ENCODE measurements at places on chromosomes 7 and 10.

DNA sequence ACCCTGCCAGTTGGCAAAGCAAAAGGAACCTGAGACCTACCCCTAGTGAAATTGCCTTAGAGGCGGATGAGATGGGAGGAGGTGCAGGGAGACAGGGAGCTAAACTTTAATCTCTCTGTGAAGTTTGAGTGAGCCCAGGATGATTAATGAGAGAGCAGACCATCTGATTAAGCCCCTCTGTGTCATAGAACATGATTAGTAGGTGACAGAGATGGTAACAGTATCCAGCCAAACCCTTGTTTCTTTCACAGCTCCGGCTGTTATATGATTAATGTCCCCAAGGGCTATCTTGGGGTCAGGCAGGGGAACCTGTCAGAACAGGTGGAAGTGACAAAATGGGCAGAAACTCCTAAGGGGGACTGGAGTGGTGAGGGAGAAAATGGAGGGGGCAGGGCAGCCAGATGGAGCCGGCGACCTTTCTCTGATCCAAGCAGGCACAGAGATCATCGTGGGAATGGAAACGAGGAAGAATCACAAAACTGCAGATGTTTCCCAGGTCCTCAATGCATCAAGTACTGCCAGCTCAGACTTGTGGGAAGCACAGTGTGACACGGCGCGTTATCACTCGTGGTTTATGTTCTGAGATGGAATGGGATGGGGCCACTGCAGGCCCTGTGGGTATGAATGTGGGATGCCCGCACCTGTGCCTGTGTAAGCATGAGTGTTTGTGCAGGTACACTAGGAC lies 684.2 kb downstream of the LRMDA start:
- DNase-seq: no peak

GRCh38 chr7:73742753-73743641 lies 4.4 kb upstream of the ABHD11 start:
- DNase-seq: no peak

DNA sequence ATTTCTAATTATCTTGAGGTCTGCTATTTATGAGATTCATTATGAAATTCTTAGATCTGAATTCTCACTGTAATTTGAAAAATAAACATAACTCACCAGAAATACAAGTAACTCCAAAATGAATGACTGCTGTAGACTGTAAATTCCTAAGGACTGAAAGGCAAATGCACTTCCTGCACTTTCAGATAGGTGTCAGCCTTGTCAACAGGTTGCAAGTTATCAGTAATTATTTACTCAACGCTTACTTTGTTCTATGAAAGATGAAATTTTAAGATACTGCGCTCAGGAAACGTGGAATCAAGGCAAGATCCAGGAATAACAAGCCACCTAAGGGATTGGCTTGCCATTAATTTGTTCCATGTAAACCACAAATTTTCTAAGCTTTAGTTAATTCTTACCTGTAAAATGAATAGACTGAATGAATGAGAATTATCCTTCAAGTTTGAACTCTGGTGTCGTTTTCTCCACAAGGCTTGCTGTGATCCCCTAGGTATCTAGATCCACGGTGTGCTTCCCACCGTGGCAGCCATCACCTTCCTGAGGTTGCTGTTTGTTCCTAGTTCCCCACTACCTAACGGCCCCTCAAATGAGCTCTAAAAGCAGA lies 12.6 kb downstream of the DHX32 start:
- DNase-seq: no peak

- DNase-seq: no peak
Measured at GRCh38 chr10:97454330-97455036, 8.5 kb downstream of the ZDHHC16 start.

DNA sequence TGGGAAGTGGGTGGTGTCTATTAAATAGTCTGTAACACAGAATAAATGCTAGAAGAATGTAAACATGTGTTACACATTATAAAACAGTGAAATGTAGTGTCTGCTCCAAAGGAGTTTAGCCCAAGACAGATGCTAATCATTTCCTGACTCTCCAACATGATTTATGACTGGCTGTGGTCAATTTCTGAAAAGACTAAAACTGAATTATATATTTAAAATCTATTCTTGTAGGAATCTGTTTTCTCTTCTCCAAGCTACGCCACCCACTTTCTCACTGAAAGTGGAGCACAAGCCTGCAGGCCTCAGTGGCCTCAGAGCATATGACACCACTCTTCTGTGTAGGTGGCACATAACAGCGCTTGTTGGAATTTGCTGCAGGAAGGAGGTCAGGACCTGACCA lies 44.4 kb downstream of the CTTNBP2 start:
- no peak for DNase-seq

- DNase-seq: no peak
Measured at GRCh38 chr7:128106821-128107220, 75.6 kb upstream of the LRRC4 start.

GRCh38 chr7:2736411-2736914 lies 48.5 kb downstream of the AMZ1 start:
- no peak for DNase-seq

DNA sequence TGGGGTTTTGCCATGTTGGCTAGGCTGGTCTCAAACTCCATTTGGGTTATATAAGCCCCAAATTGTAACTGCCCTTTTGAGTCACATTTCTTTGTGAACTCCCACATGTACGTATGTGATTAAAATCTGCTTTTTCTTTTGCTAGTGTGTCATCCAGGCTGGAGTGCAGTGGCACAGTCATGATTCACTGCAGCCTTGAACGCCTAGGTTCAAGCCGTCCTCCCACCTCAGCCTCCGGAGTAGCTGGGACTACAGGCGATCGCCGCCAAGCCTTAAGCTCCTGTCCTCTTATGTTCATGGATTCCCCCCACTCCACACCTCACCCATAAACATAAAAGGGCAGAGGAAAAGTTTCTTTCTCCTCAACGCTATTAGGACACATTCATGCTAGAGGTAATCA lies 4.4 kb upstream of the SMC3 start:
- no peak for DNase-seq

DNA sequence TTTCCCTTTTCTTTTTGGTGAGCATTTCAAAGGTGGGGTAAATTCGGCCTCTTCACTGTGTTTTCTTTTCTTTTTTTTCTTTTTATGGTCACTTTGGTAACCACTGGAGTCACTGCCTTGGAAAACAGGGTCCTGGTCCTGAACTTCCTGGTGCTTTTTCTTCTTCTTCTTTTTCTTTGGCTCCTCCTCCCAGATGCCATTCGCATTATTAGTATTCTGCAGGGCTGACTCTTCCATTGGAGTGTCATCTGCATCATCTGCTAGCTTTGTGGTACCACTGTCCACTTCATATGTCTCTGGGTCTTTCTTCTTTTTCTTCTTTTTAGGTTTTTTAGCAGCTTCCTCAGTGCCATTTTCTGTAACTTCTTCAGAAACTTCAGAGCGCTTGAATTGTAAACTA lies 10.5 kb downstream of the POLR1F start:
- DNase-seq: no peak

DNA sequence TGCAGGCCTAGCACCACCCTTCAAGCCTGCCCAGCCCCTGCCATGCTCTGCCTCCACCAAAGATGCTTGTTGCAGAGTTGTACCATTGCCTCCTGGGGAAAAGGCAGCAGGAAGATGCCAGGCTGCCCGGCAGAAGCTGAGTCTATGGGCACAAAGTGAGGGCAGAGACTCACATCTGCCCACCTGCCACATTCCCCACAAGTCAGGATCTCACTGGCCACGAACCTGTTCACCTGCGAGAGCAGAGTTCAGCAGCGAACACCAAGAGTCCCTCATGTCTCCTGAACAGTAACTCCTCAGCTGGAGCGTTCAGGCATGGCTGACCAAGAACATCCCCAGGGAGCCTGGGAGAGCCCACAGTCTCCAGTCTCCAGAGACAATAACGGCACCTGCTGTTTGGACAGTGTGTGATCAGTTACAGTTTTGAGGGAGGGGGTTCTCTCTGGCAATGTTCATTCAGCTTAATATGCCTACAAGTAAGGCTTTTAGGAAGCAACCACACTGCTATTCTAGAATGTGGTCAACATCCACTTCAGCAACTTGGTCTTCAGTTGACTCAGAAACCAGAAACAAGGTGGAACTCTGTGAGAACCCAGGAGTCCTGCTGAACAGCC lies 78.5 kb downstream of the GRID1 start:
- no peak for DNase-seq

DNA sequence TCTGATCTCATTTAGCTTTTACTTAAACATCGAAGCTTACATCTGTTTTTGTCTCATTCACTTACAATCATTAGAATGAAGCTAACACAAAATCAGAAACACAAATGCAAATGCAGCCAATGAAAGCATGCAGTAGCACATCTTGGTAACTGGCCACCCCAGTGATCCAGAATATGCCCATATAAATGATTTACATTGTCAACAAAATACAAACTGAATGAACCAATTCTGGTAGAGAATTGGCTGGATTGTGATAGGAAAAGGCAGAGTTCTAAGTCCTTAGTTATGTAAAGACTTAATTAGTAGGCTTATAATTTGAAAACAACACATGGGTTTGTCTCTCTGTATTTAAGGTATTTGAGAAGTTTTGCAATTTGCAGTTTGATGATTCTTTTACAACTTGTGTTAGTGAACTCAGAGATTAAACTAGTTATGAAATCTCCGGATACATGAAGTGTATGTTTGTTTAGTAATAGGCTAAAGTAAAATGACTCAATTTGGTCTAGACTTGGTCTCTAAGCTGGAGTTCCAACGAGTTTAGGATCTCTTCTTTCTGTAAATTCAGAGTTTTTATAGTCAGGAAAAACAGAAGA lies 21.2 kb downstream of the TECTB start:
- DNase-seq: no peak

DNA sequence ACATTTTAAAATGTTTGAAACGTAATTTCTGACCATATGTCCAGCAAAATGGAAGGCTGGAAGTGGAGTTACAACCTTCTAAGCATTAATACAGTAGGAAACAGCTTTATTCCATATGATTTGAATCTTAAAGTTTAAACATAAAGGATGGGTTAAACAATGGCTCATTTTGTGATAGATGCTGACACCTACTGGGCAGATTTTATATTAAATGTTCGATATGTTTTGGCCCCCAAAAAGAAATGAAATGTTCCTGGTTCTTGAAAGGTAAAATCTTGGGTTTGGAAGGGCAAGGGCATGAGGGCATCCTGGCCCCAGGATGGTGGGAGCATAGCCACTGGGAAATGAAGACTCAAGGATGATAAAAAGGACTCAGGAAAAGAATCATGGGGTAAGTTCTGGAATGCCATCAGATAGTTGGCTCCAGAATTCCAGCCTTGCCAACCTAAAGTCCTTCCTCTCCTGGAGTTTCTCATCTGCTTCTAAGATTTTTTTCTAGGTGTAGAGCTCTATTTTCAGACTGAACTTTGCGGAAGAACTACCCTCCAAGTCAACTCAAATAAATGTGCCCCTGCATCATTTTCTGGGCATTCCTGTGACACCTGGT lies 34.6 kb upstream of the SLC35G1 start:
- DNase-seq: no peak

DNA sequence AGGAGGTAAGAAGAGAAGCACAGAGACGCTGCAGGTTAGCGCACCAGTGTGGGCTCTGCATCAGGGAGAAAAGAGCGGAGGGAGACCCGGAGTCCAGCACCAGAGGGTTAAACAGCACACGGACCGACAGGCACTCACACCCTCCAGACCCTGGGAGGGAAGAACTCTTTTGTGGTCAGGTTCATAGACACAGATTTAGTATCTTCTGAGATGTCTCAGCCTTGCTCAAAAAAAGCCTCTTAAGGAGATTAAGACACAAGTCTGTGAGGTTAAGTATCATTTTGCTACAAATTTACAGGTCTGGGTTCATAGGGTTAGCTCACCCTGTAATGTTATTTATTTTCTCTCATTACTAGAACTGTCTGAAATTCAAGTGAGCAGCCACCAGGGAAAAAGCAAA lies 16.8 kb upstream of the NDST2 start:
- no peak for DNase-seq

DNA sequence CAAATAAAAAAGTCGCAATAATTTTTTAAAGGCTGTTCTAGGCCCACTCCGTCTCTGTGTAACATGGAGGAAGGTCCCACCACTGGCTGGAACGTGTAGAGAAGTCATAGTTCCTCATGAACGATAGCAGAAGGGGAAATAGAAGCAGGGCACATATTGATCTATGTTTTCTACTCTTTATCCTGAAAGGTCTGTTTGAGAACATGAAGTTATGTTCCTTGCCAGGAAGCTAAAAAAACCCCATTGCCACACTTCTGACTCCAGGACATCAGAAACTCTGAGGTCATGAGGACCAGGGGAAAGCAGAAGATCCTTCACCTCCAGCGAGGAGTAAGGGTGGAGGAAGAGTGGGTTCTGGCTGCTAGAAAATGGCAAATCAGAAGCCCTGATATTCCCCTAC lies 10.8 kb downstream of the ANKRD22 start:
- no peak for DNase-seq

DNA sequence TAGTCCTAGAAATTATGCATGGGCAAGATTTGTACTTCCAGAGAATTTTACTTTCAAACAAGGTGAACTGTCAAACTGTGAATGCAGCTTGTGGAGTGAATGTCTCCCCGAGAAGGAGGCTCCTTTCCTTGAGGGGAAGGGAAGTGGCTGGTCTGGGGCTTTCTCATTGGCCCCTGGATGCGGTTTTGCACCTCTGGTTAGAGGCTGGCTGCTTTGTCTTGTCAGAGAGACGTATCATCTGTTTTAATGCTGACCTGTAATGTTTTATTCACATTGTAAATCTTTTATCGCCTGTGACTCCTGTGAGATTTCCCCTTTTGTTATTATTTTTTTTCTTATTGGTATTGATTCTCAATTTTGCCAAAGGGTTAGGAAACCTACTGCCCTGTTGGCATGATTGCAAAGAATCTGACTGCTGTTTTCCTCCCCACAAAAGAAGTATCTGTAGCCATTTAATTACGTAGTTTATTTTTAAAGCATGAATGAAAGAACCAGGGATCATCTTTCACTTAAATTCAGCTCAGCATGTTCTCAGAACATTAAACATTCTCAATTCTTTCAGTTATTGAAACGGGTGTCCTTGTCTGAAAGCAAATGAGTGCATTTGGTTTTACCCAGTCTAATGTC lies 238.3 kb upstream of the NFE2L3 start:
- DNase-seq: no peak

- no peak for DNase-seq
Measured at GRCh38 chr7:26729150-26729775, 135.1 kb downstream of the SKAP2 start.

- no peak for DNase-seq
Measured at GRCh38 chr10:18079665-18080295, 60.4 kb upstream of the CACNB2 start.

Measured in stimulated activated CD8-positive, alpha-beta memory T cell treated with anti-CD3 and anti-CD28 coated beads, Interleukin-7, amount 100 ng/mL, for 1 hour (primary cell).